ENCODE measurements at places on chromosomes 11 and 22. TPM values are rescaled to one million over a fixed set of nuclear protein-coding genes. Genes with fewer than 3 reads are reported as not detected.

PLAAT4 gene
- total RNA-seq, result 12.6 TPM

CDC42BPG gene
- total RNA-seq, result 9.3 TPM

ZNF195 gene
- total RNA-seq, result 47.3 TPM

DNA sequence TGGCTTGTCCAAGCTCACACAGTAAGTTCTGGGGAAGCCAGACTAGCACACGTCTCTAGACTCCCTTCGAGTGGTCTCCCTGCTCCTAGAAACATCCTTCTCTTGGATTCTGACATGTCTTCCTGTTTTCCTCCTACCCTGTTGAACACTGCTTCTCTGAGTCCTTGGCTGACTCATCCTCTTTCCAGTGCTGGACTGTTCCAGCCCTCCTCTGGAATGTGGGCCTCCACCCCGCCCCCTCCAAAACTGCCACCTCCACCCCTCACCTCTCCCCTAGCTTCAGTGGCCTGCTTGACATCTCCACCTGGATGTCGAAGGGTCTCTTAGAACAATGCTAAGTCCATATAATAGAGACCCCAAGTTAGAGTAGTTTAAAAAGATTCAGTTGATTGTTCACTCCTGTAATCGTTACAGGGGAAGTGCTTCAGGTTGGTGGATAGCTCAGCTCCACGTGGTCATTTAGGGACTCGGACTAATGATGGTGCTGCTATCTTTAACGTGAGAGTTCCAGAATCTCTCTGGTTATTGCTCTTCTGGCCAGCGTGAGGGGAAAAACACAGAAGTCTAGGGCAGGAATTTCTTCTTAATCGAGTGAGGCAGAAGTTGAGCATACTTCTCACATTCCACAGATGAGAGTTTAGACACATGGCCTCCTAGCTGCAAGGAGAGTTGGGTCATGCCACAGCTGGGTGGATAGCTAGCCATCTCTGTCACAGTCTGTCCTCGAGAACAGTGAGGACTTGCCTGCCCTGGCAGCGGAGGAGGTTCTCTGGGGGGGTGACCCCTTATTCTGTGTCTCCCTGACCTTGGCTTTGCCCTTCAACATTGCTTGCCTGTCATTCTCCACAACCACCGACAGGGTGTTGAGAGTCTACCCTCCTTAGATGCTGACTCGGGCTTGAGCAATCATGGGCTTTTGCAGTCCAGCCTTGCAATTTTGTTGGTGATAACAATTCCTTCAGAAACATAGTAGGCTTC lies 4.7 kb upstream of the C11orf96 start:
- no peak for DNase-seq

DNA sequence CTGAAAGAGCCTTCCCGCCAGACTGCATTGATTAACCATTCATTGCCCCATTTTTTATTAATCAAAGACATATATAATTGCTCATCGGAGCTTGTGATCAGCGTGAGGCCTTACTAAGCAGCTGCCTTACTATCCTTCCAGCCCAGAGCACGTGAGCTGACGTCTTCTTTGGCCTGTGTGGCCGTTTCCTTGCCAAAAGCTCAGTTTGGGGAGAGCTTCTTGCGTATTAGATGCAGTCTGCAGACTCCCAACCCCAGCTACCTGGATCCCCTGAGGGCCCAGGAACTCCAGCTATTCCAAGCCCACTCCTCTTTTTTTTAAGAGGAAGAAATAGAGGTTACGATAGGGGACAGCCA lies 784 bp upstream of the SLC43A3 start:
- no peak for DNase-seq

DNA sequence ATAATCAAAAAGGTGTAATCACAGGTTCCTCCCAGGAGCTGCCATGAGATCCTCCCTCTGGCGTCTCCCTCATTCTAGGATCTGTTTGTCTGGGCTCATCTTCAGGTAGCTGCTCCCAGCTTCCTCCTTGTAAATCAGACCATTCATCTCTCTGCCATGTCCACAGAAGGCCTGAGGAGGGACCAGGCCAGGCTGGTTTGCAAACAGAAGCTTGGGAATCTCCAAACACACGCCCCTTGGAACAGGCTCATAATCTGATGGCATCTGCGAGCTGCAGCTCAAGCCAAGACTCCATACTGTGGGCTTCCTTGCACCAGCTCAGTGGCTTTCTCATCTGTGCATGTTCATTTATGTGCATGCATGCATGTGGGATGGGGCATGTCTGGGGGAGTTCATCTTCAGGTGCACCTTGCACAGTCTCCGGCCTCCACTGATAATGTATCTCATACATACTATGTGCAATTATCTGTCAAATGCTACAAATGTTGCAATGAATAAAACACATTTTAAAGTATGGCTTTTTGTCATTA lies 134.9 kb downstream of the NXPE2 start:
- DNase-seq, result no peak

DNA sequence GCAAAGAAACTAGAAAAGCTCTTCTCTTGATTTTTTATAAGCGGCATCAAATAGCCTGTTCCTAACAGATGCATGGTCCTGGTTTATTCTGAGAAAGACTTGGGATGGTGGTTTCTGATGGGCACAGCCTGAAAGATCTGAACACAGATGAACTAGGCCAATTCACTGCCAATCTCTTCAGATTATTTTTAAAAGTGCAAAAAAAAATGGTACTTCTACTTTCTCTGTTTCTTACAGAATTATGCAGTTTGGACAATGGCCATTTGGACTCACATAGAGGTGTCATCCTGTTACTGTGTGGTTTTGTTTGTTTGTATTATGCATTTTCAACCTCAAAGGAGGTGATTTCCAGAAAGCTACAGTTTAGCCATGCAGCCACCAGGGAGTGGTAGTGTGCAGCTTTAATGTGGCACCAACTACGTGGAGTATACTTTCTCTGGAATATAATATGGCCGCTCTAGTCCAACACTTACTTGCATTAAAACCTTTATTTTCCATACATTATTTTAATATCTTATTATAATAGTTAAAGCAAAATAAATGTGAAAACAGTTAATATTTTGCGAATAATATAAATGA lies 469.8 kb upstream of the KIRREL3 start:
- DNase-seq, result no peak

All from B cell (primary cell).